Right atrium auricular region (tissue), 2 donors: ENCODE measurements at places on chromosomes 2 and 18. TPM values are rescaled to one million over a fixed set of nuclear protein-coding genes. Genes with fewer than 3 reads are reported as not detected.

DNA sequence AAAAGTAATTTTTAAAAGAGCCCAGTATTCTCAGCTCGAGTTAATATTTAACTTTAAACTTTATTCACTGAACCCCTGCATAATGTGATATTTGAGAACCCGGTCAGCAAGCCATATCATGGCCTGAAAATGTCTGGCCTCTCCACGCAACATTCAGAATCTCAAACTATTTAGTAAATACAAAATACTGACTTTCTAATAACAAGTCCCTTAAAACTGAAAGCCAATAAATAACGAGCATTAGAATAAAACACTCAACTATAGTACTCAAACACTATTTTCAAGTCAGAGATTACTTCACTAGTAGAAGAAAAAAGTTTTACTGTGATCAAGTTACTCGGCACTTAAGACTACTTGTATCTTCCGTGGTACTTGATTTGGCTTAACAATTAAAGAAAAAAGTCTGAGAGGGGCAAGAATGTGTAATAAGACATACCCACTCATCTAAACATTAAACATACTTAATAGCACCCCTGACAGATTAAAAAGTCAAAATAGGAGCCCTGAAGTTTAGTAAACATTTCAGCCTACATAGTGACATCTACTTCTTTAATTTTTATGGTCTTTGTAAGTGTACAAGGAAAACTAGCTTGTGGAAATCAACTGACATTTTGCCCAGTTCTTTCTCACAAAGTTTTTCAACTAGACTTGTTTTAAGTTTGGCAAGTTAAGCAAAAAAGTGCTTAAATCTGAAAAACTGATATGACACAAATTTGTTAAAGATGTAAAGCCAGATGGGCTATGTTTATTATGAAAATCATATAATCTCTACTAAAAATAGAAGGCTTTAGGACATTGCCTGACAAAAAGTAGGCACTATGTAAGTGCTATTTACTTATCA lies 38.2 kb downstream of the RTN4 start:
- H3K27me3 ChIP-seq = no peaks in the 10 kb centered on the region
- no peak for DNase-seq
- no peaks in the 10 kb centered on the region for H3K36me3 ChIP-seq
- H3K4me3 ChIP-seq = no peak overlapping the region

DNA sequence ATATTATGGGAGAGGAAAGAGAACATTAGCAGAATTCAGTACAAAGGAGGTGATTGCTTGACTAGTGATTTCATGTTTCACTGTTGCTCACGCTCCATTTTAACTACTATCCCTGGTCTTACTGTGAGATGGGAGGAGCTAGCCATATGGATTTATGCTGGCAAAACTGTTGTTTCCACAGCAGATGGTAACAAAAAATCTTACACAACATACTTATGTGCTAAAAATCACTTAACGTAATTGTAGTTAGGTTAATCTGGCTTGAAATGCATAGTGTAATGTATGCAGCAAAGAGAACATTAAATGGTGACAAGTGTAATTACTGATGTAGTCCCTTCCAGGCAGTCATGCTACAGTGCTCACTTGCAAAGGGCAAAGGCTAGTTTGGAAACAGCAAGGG lies 155.6 kb upstream of the LYPD1 start:
- H3K36me3 ChIP-seq = no peaks in the 10 kb centered on the region
- no peaks in the 10 kb centered on the region for H3K27me3 ChIP-seq
- H3K4me3 ChIP-seq = no peak overlapping the region
- H3K4me1 ChIP-seq = no peaks in the 10 kb centered on the region
- DNase-seq = no peak

DNA sequence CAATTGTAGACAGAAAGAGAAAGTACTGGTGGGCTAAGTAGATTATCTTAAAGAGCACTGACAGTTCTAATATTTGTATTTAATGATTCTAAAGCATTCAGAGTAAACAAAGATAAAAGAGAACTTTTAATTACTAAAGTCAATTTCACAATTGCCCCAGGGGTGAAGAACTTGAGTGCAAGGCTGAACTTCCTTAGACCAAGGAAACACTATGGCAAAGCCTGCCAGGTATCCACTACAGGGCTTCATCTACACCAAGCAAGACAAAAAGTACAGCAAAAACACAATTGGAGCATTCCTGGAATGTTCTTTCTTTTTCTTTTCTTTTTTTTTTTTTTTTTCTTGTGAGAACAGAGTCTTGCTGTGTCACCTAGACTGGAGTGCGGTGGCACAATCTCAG lies 46.9 kb upstream of the NDUFV2 start:
- no peak overlapping the region for H3K27ac ChIP-seq
- H3K4me3 ChIP-seq = no peak overlapping the region
- no peaks in the 10 kb centered on the region for H3K36me3 ChIP-seq
- H3K4me1 ChIP-seq = no peaks in the 10 kb centered on the region
- H3K27me3 ChIP-seq = no peaks in the 10 kb centered on the region
- no peak for DNase-seq

- no peak overlapping the region for H3K4me3 ChIP-seq
- no peaks in the 10 kb centered on the region for H3K4me1 ChIP-seq
- H3K36me3 ChIP-seq = peaks cover 53% of the 10 kb centered on the region
Observed at GRCh38 chr18:9537677-9538076, 62.4 kb downstream of the RALBP1 start.

DNA sequence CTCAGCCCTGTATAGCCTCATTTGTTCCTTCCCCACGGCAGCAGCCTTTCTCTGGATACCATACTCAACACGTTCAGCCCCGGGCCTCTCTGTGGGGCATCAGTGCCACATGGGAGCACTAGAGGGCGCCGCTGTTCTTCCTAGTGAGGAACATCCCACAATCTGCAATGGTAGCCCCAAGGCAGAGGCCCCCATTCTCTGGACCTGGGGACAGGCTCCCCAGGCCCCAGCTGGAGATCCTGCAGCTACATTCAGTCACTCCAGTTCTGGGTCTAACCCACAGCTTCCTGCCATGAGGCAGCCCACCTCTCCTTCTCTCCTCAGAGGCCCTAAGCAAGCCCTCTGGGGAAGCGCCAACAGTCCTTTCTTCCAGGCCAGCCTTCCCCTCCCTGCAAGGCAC lies 14.2 kb upstream of the SFXN5 start:
- H3K27ac ChIP-seq = no peak overlapping the region
- no peaks in the 10 kb centered on the region for H3K27me3 ChIP-seq
- H3K36me3 ChIP-seq = peaks cover 23% of the 10 kb centered on the region
- peak; percentile 88 for DNase-seq

- H3K27ac ChIP-seq = no peak overlapping the region
- no peak overlapping the region for H3K4me3 ChIP-seq
- H3K36me3 ChIP-seq = no peaks in the 10 kb centered on the region
- DNase-seq = no peak
Observed at GRCh38 chr2:190451561-190452176, 43.5 kb downstream of the MFSD6 start.

DNA sequence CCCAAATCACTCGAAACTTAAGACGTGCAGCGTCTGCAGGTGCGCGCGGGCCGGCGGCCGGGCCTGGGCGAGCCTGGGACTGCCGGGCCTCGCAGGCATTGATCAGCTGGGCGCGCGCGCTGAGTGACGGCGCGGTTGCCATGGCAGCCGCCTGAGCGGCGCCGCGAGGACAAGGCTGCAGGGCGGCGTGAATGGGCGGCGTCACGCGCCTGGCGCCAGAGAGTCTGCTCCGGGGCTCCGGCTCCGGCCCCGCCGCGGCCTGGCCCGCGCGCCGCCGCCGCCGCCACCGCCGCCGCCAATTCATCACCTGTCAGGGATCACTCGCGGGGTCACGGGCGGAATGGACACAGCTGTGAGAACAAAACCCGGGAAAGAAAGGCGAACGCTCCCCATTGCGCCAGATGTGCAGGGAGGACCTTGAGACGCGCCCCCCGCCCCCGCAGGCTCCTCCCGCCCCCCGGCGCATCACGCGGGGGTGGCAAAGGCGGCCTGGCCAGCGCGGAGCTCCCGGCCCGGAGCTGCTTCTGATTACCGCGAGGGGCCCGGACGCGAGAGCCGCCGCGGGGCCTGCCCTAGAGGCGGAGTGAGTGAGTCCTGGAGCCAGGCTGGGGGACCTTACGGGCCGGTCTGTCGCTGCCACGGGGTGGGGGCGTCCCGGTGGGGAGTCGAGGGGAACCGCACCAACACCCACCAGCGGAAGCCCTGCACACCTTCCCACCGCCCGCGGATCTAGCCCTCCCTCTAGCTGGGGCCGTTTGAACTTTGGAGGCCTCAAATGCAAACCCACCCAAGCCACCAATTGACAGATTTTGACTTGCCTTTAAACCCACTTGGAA lies 2.9 kb upstream of the ID2 start:
- peak overlapping the region; percentile 98 for H3K27ac ChIP-seq
- peak overlapping the region; percentile 65 for H3K4me3 ChIP-seq
- no peaks in the 10 kb centered on the region for H3K36me3 ChIP-seq
- H3K27me3 ChIP-seq = no peaks in the 10 kb centered on the region
- peak; percentile 96 for DNase-seq
- H3K4me1 ChIP-seq = peaks cover 47% of the 10 kb centered on the region

DNA sequence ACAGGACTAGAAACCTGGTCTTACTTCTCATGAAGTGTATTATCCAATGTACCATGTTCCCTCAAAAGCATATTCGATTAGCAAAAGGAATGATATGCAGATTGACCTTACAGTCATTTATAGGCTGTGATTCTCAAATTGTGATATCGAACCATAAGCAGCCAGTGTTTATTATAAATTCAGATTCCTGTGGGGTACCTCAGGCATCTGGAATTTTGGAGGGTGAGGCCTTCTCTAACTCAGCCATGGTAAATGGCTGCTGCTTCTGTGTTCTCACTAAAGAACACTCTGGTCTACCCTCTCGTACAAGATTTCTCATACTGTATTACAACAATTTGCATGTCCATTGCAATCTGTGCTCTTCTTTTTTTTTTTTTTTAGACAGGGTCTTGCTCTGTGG lies 84.5 kb downstream of the PRPF40A start:
- no peaks in the 10 kb centered on the region for H3K27me3 ChIP-seq
- H3K27ac ChIP-seq = no peak overlapping the region
- DNase-seq = no peak
- H3K36me3 ChIP-seq = peaks cover 42% of the 10 kb centered on the region
- no peak overlapping the region for H3K4me3 ChIP-seq
- no peaks in the 10 kb centered on the region for H3K4me1 ChIP-seq

DNA sequence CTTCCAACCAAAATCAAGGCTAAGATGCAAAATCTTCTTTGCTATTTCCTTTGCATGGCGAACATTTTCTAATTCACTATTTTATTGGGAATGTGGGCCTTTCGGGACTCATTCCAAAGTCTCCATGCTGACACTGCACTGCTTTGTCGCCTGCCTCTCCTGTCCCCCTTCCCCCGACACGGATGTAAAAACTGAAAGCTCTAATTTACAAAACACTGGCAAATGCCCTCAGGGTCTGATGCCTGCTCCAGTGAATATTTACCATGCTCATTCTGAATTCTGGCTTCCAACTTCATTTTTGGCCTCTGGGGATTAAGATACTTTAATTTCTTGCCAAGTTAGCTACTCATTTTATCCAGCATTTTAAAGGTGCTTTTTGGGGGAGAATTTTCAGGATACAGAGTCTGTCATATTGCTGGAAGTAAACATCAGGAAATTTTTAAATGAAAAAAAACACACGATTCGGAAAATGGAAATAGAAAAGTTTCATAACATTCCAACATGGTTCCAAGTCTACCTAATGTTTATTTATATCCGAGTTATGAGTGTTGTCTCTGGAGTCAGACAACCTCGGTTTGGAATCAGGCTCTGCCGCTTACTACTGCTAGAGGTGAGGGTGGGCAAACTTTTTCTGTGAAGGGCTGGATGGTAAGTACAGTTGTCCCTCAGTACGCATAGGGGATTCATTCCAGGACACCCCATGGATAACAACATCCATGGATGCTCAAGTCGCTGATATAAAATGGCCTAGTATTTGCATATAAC lies 14.6 kb upstream of the LTBP1 start:
- no peaks in the 10 kb centered on the region for H3K36me3 ChIP-seq
- no peaks in the 10 kb centered on the region for H3K4me1 ChIP-seq
- H3K27me3 ChIP-seq = no peaks in the 10 kb centered on the region
- no peak overlapping the region for H3K4me3 ChIP-seq

GRCh38 chr2:29530281-29530680 lies 391.1 kb downstream of the ALK start:
- no peak for DNase-seq
- H3K27me3 ChIP-seq = no peaks in the 10 kb centered on the region
- H3K27ac ChIP-seq = no peak overlapping the region

DNA sequence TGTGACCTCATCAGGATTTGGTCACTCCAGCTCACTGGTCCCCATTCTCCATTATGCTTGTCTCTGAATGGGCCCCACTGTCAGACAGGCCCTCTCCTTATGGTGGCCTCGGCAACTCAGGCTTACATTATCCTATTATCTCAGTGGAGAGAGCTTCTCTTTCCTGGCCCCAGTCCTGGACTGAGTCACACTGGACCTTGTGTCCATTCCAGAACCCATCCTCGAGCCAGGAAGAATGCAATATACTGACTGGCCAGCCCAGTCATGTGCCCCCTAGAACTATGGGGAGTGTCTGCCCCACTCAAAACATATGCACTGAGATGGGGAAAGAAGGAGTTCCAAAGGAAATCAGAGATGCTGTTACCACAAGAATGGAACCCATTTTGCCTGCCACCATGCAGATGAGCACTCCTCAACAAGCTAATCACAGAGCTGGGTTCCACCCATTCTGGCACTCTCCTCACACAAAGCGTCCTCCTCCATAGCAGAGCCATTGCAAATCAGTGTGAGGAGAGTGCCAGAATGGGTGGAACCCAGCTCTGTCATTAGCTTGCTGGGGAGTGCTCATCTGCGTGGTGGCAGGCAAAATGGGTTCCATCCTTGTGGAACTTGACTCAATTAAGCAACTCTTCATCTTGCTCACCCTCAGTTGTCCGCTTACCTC lies 71.9 kb downstream of the CHRNA1 start:
- H3K36me3 ChIP-seq = no peaks in the 10 kb centered on the region
- H3K4me1 ChIP-seq = no peaks in the 10 kb centered on the region
- H3K27ac ChIP-seq = no peak overlapping the region
- DNase-seq = no peak
- H3K4me3 ChIP-seq = no peak overlapping the region

- no peak overlapping the region for H3K4me3 ChIP-seq
- DNase-seq = no peak
- no peaks in the 10 kb centered on the region for H3K4me1 ChIP-seq
- no peaks in the 10 kb centered on the region for H3K36me3 ChIP-seq
Observed at GRCh38 chr2:105521176-105521575, 122.3 kb upstream of the FHL2 start.

The TAF4B gene
- 2.4 TPM for total RNA-seq

The SCN3A gene
- total RNA-seq = 1.0 TPM

The PMS1 gene
- total RNA-seq = 9.0 TPM

The ITGB1BP1 gene
- total RNA-seq = 29.0 TPM

The CD28 gene
- 1.6 TPM for total RNA-seq

The HOXD12 gene
- total RNA-seq = not detected

The MRPS9 gene
- total RNA-seq = 51.4 TPM
